ENCODE measurements at places on chromosomes 6 and 20.

DNA sequence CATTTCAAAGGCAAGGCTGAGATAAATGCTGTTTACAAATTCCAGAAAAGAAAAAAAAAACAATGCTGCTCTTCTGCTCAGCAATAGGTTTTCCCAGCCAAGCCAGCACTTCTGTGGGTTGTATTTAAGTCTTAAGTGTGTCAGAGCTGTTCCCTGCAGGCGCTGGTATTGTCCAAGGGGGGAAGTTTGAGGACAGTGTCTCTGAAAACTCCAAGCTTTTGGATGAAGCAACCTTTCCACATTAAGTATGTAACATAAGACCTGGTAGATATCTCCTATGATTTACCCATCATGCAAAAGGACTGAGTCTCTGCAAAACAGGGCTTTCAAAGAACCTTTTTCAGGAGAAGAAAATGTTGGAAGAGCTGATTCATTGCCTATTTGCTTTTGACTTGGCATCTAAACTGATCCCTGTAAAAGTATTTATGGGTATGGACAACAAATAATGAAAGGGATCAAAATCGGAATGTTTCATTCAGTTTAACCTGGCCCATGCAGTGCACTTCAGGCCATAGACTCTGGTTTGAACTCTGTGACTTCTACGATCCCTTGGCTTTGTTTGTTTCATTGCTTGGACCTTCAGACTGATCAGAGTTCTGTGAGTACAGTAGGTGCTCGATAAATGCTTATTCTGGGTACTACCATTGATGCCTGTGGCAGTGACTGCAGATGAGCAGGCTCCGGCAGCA lies 16.1 kb upstream of the PLG start:
- DNase-seq = no peak

DNA sequence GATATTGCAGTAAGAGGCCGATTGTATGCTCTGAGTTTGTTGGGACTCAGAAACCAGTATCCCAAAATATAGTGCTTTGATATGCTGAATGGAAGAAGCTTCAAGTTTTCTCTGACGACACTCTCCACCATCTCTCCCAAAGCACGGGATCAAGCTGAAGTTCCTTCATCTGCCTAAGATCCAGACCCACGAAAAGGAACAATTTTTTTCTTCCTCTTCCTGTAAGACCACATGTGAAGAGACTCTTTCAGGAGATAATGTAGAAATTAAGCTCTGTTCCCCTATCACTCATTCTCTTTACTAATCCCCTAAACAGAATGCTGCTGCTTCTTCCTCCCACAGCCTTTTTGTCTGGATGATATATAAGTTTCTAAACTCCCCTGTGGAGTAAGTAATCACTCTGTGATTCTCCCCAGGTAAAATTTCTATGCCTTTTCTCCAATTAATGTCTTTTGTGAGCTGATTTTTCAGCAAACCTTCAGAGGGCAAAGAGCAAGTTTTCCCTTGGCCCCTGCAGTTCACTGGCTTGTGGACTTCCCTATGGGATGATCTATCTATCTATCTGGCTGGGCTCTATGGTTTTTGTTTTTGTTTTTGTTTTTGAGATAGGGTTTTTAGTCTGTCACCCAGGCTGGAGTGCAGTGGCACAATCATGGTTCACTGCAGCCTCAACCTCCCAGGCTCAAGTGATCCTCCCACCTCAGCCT lies 13.5 kb upstream of the PNRC1 start:
- DNase-seq = no peak

GRCh38 chr6:53918854-53919510 lies 124.2 kb downstream of the LRRC1 start:
- no peak for DNase-seq

DNA sequence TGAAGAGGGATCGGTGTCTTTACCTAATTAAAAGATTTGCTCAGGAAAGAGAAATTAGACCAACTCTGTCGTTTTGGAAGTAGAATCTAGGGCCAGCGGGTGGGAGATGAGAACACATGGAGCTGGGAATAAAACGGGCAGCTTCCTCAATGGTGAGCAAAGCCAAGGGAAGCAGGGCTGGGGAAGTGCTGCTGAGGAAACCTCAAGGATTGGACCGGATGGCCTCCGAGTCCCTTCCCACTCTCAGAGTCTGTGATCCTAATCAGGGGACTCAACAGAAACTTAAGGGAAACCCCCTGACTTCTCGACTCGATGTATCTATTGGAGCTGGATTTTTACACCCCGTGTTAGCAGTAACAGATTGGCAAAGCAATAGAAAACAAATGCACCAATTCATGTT lies 10.8 kb downstream of the GCNT2 start:
- DNase-seq = no peak

DNA sequence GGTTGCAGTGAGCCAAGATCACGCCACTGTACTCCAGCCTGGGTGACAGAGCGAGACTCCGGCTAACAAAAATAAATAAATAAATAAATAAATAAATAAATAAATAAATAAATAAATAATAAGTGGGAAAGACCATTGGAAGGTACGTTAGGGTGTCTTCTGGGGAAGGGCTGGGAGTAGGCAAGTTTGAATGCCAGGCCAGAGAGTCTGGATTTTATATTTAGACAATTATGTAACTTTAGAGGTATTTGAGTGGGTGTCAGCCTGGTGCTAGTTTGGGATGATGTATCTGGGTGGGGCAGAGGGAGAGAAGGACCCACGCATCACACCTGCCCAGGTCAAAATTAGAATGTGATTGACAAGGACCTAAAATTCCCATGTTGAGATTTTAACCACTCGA lies 108.5 kb upstream of the PRND start:
- DNase-seq = no peak

- no peak for DNase-seq
These were observed 44.6 kb upstream of the AGPAT4 start for GRCh38 chr6:161318456-161318855.

GRCh38 chr6:98724537-98724936 lies 109.8 kb upstream of the POU3F2 start:
- no peak for DNase-seq

- DNase-seq = no peak
These were observed 252.6 kb downstream of the MYLK4 start for GRCh38 chr6:2497922-2498623.

DNA sequence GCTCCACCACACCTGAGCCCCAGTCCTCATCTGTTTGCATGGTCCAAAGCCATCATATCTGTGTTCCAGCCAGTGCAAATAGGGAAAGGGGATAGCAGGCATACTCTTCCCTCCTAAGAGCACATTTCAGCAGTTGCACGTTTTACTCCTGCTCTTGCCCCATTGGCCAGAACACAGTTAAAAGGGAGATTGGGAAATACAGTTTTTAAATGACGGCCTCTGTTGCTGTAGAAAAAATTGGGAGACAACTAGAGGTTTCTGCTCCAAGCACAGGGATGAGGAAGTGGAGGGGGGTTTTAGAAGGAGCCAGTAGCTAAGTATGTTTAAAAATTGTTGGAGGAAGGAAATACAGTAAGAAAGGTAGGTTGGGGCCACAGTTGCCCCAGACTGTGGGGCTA lies 14.6 kb upstream of the STK35 start:
- no peak for DNase-seq

- no peak for DNase-seq
These were observed 718.9 kb downstream of the EYS start for GRCh38 chr6:64988148-64988547.

DNA sequence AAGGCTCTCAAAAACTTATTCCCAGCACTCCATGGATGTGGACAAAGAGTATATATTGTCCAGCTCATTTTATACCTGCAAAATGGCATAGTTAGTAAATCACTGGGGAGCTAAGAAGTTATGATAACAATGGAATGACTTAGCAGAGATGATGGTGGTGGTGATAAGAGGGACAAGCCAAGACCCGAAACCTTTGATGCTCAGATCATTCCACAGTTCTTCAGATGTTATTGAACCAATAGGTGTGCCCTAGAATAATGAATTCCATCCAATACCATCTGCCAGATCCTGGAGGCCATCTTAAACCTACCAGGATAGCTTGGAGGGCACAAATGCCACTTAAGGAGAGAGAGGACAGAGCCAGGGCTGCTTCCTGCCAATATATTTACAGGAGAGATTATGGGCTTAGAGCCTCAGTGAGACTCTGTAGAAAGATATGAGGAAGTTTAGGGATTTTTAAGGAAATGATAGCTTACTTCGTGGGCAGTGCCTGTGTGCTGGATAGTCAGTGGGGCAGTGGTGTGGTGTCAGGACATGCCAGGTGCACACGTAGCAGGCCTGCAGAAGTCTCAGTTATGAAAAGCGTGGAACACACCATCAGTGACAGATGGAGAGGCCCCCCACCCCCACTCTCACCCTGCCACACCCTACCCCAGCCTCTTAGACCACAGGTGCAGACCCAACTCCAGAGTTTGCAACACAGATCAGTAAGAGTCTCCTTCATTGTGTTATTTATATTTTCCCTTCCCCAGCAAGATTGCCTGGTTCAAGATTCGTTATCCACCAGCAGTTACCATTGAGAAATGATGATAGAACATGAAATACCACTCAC lies 209.7 kb upstream of the SUPT3H start:
- DNase-seq = peak; percentile 76

DNA sequence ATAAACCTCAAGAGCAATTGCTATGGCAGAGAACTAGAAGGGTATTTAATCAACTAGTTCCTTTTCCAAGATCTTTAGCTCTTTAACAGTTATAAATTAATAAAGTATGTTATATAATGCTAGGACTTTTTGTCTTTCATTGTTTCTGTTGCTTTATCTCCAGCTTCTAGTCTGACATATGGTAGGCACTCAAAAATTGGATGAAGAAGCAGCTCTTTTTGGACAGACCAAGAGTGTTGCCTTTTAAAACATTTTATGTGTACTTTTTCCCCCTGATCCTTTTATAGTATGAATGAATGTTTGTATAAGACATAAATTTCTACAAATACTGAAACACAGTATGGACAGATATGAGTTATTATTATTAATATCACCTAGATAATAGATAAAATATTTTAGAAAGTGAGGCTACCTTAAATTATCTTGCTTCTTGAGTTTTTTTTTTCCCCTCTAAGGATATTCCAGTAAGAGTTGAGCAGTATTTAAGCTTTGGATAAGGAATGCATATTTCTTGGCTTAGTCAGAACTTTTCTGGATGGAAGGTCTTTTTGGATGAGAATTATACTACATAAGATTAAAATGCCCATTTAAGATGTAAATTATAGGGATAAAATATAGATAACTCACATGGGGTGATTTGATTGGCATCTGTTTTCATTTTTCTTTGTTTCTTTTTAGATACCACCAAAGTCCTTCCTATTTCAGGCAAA lies 16.6 kb downstream of the LAMA2 start:
- no peak for DNase-seq

DNA sequence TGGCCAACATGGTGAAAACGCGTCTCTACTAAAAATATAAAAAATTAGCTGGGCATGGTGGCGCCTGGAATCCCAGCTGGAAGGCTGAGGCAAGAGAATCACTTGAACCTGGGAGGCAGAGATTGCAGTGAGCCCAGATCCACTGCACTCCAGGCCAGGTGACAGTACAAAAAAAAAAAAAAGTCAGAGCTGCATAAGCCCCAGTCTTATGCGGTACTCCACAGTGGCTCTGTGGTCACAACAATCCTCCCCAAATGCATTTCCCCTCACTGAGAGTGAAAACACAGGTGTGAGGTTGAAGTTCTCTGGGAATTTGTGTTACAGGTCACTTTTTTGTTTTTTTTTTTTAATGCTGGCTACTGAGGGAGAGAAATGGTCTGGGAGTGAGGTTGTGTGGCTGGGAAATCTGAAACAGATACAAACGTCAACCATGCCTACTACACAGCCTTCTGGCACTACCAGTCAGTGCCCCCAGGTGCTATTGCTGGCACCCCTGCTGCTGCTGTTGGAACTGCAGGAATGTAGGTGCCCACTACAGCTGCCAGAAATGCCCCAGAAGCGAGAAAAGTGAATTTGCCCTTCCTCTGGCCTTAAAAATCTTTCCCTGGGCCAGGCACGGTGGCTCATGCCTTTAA lies 5.7 kb downstream of the MRPS26 start:
- DNase-seq = no peak

- DNase-seq = no peak
These were observed 997.6 kb upstream of the CITED2 start for GRCh38 chr6:140372064-140372463.

GRCh38 chr6:16872543-16873235 lies 111.4 kb upstream of the ATXN1 start:
- no peak for DNase-seq

DNA sequence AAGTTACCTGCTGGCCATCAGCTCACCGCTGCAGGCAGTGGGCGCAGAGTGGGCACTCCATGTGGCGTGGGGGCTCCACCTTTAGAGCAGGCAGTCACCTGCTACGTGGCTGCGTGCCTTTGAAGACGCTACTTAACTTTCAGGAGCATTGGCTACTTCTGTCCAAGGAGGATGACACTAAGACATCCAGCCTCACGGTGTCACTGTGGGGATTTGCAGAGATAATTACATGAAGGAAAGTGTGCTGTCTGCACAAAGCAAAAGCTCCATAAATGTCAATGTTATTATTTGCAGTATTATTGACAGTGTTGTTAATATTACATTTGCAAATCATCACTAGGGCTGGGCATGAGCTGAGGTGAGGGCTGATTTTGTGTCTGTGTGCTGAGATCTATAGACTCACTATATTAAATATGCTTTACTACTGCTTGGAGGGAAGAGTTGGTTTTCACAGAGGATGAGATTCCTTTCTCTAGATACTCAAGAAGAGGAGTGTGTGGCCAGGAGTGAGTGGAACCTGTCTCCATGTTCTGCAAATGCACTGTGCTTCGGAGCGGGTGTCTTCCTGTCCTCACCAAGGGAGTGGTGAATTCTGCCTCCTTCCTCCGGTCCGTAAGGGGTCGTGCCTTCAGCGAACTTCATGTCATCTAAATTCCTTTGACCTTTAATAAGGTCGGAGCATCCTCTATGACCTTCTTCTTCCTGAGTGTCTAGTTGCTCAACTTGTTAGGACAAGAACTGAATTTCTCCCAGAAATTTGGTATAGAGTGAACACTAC lies 165.8 kb upstream of the SYNDIG1 start:
- DNase-seq = no peak

DNA sequence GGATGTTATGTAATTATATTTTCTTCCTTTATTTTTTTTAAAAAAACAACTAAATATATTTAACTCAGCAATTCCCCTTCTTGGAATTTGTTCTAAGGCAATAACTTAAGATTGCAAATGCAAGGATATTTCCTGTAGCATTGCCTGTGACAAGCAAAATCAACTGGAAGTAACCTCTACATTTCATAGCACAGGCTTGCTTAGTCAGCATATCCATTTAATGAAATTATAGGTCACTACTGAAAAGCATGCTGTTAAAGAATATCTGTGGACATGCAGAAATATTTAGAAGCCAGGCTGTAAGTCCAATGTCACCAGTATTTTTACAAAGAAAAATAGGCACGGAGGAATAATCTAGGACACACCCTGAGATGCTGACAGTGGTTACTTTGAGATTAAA lies 8.7 kb upstream of the MEP1A start:
- DNase-seq = no peak

Data from T-helper 2 cell (primary cell).